Mesenchymal stem cell (in vitro differentiated cells and primary cell): ENCODE measurements at places on chromosomes 5 and 9.

DNA sequence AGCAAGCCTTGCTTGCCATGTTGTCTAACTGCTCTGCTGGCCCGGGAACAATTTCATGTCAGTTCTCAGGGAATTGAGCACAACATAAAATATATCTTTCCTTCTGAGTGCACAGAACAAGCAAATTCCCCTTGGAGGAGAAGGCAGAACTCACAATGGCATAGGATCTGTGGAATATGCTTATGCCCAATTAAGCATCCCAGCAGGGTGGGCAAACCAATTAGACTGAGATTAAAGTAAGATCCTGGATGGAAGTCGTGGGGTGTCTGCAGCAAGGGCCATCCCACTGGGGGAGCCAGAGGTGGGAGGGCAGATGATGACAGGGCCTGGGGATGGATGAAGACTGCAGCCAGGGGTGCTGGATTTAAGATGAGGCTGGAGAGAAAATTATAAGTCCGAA, 114.1 kb downstream of the BRINP1 start:
- H3K36me3 ChIP-seq: no peaks in the 10 kb centered on the region
- H3K4me3 ChIP-seq: no peak overlapping the region
- no peaks in the 10 kb centered on the region for H3K4me1 ChIP-seq
- H3K27ac ChIP-seq: no peak overlapping the region

- H3K36me3 ChIP-seq: peaks cover 20% of the 10 kb centered on the region
- H3K27ac ChIP-seq: no peak overlapping the region
- peaks cover 17% of the 10 kb centered on the region for H3K4me1 ChIP-seq
- no peaks in the 10 kb centered on the region for H3K27me3 ChIP-seq
- no peak overlapping the region for H3K4me3 ChIP-seq
These were observed 11.2 kb downstream of the IRF1 start for GRCh38 chr5:132479111-132479951.

DNA sequence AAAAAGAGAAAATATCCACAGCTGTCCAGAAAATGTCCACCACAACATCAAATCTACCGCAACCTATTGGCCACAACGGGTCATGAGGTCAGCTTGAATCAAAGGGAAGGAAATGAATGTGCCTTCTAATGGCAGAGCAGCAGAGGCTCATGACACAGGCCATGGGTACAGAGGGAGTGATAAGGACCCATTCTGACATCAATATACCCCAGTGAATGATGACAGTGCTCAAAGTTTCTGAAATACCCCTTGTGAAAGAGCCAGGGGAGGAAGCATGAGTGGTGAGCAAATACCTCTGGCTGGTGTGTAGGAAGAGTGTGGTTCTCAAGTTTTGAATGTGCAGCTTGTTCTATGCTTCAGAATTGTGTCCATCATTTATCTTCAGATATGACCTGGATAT, 348.2 kb downstream of the IRX1 start:
- no peaks in the 10 kb centered on the region for H3K27me3 ChIP-seq
- no peaks in the 10 kb centered on the region for H3K4me1 ChIP-seq
- H3K27ac ChIP-seq: no peak overlapping the region
- no peak for DNase-seq
- H3K4me3 ChIP-seq: no peak overlapping the region

GRCh38 chr9:76859860-76860259, 46.1 kb downstream of the PRUNE2 start:
- DNase-seq: no peak
- H3K4me1 ChIP-seq: no peaks in the 10 kb centered on the region
- no peak overlapping the region for H3K27ac ChIP-seq
- peaks cover 3% of the 10 kb centered on the region for H3K36me3 ChIP-seq
- no peaks in the 10 kb centered on the region for H3K27me3 ChIP-seq

GRCh38 chr5:172167895-172168294, 20.1 kb downstream of the STK10 start:
- peaks cover 27% of the 10 kb centered on the region for H3K4me1 ChIP-seq
- H3K36me3 ChIP-seq: peaks cover 10% of the 10 kb centered on the region
- no peak overlapping the region for H3K4me3 ChIP-seq
- H3K27me3 ChIP-seq: no peaks in the 10 kb centered on the region
- H3K27ac ChIP-seq: no peak overlapping the region

- H3K4me1 ChIP-seq: no peaks in the 10 kb centered on the region
- peak overlapping the region; percentile 32 for H3K27ac ChIP-seq
- no peaks in the 10 kb centered on the region for H3K27me3 ChIP-seq
- no peaks in the 10 kb centered on the region for H3K36me3 ChIP-seq
- peak; percentile 96 for DNase-seq
- no peak overlapping the region for H3K4me3 ChIP-seq
These were observed 584.0 kb downstream of the ACTL7B start for GRCh38 chr9:108271646-108272348.

GRCh38 chr9:69221036-69221435, 47.0 kb downstream of the TJP2 start:
- no peak overlapping the region for H3K4me3 ChIP-seq
- peaks cover 25% of the 10 kb centered on the region for H3K36me3 ChIP-seq
- no peak overlapping the region for H3K27ac ChIP-seq
- H3K4me1 ChIP-seq: peaks cover 1% of the 10 kb centered on the region

DNA sequence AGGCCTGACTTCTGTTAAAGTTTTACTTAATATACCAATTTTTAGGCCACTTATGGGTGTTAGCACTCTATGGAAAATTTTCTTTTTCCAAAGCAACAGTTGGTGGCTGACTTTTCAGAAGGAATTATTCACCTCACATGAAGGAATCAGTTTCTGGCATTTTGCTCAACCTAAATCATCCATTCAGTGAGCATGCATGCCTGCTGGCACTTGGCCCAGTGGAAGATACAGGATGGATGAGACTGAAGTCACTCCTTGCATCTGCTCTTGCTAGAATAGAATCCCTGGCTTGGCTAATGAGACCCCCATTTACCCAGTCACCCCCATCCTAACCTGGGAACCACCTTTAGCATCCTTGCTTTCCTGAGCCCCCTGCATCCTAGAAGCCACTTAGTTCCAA, 131.7 kb downstream of the WDR41 start:
- H3K4me1 ChIP-seq: no peaks in the 10 kb centered on the region
- H3K27ac ChIP-seq: no peak overlapping the region
- H3K4me3 ChIP-seq: no peak overlapping the region
- DNase-seq: no peak
- peaks cover 6% of the 10 kb centered on the region for H3K27me3 ChIP-seq

DNA sequence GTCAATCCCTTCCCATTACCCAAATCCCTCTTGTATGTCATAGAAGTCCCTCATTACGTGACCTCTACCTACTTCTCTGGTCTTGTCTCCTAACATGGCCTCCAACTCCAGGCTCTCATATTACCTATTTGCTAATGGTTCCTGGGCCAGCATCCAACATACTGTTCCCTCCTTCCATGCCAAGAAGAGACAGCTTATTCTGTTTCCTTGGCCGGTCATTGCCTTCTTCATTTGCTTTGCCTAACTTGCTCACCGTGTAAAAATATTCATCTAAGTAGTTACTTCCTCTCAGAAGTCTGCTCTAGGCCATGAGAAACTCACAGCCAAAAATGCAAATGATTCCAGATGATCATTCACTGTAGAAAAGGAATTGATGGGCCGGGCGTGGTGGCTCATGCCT, 8.9 kb upstream of the IL6ST start:
- H3K4me3 ChIP-seq: no peak overlapping the region
- no peak for DNase-seq
- no peaks in the 10 kb centered on the region for H3K36me3 ChIP-seq
- H3K4me1 ChIP-seq: no peaks in the 10 kb centered on the region
